ENCODE measurements at places on chromosomes 13 and 19.

GRCh38 chr13:19266979-19267378 lies 85.4 kb upstream of the TUBA3C start:
- DNase-seq = no peak

GRCh38 chr13:84380866-84381265 lies 498.6 kb upstream of the SLITRK1 start:
- DNase-seq = no peak

DNA sequence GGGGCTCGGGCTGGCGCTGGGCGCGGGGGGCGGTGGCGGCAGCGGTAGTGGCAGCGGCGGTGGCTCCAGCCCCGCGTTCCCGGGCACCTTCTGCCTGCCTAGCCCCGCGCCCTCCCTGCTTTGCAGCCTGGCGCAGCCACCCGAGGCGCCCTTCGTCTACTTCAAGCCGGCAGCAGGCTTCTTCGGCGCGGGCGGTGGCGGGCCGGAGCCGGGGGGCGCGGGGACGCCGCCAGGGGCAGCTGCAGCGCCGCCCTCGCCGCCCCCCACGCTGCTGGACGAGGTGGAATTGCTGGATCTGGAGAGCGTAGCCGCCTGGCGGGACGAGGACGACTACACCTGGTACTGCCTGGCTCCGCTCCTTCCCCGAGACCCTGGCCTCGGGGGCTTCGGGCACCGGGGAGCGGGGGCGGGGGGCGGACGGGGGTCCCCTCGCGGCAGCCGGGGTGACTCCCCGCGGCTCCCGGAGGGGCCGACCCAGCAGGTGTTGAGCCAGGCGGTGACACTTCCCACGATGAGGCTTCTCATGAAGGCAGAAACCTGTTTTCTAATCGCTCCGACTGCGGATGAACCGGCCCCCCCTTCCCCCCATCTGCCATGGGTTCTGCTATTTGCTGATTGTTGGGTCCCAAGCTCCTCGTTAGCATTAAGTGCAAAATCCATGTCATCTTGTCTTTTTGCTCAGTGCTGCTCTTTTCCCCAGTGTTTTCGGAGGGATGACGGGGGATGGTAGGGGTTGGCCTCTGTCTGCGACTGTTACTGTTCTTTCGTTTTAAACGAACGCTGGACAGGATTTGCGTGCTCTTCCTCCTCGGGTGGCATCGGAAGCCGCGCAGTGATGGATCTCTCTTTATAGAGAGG lies 943 bp downstream of the SLAIN1 start:
- DNase-seq = peak; percentile 51

- DNase-seq = no peak
Observed at GRCh38 chr19:7706955-7707456, 5.1 kb upstream of the FCER2 start.

DNA sequence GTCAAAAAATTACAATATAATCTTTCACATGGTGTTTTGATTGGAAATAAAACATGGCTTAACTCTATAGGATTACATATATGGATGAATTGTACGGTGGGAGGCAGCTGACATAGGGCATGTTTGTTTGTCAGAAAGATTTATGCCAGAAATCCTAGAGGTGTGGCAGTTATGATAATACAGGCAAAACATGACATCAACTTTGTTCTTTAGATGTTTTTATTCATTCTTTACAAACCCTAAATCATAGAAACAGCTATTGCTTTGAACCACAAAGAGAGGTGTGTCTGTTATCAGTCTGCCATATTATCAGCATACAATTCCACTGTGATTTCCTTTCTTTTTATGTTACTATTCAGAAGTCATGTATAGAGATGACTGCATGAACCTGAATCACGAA lies 8.2 kb upstream of the CLDN10 start:
- DNase-seq = no peak

DNA sequence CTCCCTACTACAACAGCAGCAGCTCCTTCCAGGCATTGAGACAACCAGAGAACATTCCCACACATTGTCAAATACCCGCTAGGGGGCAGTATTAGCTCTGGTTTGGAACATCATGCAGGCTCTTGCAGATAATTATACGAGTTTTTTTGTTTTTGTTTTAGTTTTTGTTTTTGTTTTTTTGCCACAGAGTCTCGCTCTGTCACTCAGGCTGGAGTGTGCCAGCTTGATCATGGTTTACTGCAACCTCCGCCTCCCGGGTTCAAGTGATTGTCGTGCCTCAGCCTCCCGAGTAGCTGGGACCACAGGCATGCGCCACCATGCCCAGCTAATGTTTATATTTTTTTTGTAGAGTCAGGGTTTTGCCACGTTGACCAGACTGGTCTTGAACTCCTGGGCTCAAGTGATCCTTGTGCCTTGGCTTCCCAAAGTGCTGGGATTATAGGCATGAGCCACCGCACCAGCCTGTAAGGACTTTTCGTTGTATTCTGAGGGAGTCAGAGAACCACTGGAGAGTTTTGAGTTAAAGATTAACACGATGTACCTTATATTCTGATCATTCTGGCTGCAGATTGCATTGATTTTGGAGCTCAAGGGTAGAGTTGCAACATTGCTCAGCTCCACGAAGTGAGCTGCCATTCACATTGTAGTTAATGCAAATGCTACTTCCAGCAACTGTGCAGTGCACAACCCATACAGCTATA lies 41.7 kb upstream of the CEACAM20 start:
- peak; percentile 68 for DNase-seq

DNA sequence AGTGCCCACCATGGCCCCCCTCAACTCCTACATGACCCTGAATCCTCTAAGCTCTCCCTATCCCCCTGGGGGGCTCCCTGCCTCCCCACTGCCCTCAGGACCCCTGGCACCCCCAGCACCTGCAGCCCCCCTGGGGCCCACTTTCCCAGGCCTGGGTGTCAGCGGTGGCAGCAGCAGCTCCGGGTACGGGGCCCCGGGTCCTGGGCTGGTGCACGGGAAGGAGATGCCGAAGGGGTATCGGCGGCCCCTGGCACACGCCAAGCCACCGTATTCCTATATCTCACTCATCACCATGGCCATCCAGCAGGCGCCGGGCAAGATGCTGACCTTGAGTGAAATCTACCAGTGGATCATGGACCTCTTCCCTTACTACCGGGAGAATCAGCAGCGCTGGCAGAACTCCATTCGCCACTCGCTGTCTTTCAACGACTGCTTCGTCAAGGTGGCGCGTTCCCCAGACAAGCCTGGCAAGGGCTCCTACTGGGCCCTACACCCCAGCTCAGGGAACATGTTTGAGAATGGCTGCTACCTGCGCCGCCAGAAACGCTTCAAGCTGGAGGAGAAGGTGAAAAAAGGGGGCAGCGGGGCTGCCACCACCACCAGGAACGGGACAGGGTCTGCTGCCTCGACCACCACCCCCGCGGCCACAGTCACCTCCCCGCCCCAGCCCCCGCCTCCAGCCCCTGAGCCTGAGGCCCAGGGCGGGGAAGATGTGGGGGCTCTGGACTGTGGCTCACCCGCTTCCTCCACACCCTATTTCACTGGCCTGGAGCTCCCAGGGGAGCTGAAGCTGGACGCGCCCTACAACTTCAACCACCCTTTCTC lies 8.2 kb downstream of the FOXA3 start:
- DNase-seq = no peak

DNA sequence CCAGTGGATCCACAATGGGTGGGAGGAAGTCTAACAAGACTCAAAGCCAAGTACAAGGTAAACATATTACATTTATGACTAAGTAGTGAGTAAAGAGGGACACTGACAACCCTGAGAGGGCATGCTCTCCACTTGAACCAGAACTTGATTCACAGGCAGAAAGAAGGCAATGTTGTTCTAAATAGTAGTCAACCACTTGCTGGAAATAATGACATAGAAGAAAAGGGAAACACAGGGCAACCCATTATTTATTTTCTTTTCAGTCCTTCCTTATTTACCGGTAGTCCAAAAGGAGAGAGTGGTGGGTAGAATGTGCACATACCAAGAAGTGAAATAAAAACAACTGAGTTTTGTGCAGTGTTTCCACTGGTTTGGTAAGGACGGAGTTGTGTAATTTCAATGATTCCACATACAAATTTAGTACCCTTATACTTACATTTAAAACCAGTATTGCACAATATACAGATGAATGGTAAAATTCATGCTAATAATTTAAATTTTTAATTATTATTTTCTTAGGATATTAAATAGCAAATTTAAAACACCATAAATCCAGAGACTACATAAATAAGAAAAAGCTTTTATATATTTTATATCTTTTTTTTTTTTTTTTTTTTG lies 65.9 kb downstream of the ENOX1 start:
- DNase-seq = no peak

DNA sequence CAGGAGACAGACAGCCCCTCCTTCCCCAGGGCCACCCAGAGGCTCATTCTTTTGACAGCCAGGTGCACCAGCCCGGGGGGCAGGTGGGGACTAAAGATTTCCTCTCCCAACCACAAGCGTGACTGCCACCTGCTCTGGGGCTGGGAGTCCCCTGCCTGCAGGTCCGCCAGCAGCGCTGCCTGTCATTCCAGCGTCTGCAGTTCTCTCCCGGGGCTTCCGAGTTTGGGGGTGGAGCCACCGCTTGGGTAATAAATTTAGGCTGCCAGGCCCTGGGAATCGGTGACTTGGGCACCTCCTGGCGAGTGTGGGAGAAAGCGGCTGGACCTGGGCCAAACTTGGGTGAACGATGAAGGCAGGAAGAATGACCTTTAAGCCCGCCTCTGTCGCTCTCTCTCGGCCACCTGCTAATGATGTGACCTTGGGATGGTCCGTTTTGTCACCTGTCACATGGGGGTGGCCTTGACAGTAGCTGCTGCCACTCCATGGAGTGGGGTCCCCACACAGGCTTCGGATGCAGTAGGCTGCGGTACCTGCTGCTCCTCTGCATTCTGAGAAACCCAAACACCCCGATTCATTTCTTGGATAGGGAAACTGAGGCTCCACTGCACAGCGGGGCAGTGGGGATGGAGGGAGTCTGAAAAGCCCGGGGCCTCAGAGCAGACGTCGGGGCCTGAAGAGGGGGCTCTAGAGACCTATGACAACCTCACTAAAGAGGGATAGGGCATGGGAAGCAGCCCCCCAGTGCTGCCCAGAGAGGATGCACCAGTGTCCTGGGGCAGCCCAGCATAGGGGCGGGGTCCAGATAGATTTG lies 12.8 kb downstream of the FUT6 start:
- DNase-seq = no peak

DNA sequence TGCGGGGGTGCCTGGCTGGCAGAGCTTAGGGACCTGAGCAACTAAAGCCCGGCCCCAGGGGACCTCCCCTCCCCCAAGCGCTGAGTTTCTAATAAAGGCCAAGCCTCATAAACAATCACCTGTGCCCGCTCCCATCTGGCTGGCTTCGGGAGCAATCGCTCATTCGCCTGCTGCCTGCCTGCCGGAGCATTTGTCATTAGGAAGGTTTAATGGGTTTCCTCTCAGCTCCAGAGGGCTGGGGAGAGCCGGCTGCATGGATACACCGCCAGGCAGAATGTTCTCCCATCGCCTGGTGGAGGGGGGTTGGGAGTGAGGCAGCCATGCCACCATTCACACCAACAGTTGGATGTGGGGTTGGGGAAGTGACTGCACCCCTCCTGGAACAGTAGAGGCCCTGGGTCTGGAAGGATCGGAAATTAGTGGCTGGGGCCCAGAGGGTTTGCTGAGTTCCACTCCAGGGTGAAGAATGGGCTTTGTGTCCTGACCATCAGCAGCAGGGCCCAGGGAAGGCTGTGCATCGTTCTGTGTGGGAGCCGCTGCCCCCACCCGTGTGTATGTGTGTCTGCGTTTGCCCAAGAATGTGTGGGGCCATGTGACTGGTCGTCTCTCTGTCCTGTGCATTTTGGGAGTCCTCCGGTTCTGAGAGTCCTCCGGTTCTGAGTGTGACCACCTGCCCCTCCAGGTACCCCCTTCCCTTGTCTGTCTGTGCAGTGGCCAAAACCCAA lies 15.3 kb downstream of the PIN1 start:
- no peak for DNase-seq

DNA sequence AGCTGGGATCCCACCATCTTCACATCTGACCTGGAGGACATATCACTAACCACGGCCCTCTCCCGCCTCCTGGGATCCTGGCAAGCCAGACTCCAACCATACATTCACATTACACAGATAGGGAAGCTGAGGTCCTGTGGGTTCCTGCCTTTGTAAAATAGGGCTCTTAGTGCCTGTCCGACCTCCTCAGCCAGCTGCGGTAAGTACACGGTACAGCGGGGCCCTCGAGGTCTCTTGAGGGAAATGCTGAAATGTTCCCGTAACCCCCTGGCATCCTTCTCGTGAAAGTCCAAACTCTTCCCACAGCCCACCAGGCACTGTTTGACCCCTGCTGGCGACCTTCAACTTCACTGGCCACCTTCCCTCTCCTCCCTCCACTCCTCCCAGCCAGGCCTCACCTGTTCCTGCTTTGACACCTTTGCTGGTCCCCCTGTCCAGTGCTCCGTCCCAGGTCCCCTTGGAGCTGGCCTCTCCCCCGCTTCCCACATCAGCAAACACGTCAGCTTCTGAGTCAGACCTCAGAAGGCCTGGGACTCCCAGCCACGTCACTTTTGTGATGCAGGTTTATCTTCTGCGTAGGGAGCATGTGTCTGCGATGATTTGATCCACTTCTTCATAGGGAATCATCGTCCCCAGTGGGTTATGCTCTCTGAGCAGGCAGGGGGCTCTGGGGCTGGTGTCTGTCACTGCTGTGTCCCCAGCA lies 8.8 kb upstream of the GNG7 start:
- DNase-seq = no peak

- no peak for DNase-seq
Observed at GRCh38 chr13:66402066-66402465, 828.1 kb downstream of the PCDH9 start.

GRCh38 chr19:2962018-2962670 lies 15.2 kb upstream of the TLE6 start:
- DNase-seq = peak; percentile 69

- no peak for DNase-seq
Observed at GRCh38 chr13:34143637-34144036, 325.7 kb downstream of the RFC3 start.

GRCh38 chr13:40617801-40618356 lies 48.6 kb downstream of the FOXO1 start:
- no peak for DNase-seq

DNA sequence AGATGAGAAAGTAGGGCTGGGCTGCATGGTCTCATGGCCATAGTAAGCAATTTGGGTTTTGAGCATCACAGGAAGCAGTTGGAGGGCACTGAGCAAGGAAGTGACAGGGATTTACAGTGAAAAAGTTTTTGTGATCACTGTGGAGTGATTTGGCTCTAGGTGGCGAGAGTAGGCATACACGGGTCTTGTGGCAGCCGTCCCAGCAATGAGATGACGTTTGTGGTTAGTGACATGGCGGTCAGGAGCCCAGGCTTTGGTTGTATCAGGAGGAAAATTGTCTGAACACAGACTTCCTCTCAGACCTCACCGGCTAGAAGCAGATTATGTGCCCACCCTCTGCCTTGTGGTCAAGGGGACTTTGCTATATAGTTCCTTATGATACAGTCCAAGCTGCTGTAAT lies 3.3 kb downstream of the ZNF444 start:
- no peak for DNase-seq

- no peak for DNase-seq
Observed at GRCh38 chr13:38624822-38625221, 62.1 kb upstream of the FREM2 start.

Measured in activated CD4-positive, alpha-beta T cell treated with anti-CD3 and anti-CD28 coated beads, Interleukin-2, Interleukin-4, amounts not matched to agents 100 ng/mL and 50 ng/mL, durations not matched to agents 16 hours and 8 hours (primary cell).